ENCODE measurements at places on chromosomes 4 and X.
A peak's percentile ranks its signal among the peaks of the same experiment; 100 is the strongest.

DNA sequence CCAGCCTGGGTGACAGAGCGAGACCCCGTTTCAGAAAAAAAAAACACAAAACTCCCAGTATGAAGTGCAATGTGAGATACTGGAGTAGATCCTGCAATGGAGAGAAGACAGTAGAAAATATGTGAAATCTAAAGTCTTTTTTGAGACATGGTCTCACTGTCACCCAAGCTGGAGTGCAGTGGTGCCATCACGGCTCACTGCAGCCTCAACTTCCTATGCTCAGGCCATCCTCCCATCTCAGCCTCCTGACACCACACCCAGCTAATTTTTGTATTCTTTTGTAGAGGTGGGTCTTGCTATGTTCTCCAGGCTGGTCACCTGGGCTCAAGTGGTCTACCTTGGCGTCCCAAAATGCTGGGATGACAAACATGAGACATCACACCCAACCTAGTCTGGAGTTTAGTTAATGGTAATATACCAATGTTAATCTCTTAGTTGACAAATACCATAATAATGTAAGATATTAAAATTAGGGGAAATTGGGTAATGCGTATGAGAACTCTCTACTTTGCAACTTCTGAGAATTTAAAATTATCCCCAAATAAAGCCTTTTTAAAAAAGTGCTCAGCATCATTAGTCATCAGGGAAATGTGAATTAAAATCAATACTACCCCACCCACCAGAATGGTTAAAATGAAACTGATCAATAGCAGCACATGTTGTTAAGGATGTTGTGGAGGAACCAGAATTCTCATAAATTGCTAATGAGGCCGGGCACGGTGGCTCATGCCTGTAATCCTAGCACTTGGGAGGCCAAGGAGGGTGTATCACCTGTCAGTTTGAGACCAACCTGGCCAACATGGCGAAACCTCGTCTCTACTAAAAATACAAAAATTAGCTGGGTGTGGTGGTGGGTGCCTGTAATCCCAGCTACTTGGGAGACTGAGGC, 15.0 kb downstream of the RBMX start:
- H3K27me3 ChIP-seq: no peaks in the 10 kb centered on the region
- no peak overlapping the region for H3K4me3 ChIP-seq
- DNase-seq: no peak
- H3K27ac ChIP-seq: no peak overlapping the region
- peaks cover 30% of the 10 kb centered on the region for H3K36me3 ChIP-seq

GRCh38 chrX:72126048-72126415, 5.7 kb downstream of the RTL5 start:
- no peak for DNase-seq
- H3K27ac ChIP-seq: peak overlapping the region; percentile 88
- no peaks in the 10 kb centered on the region for H3K27me3 ChIP-seq
- H3K4me1 ChIP-seq: peaks cover 81% of the 10 kb centered on the region
- no peak overlapping the region for H3K4me3 ChIP-seq

DNA sequence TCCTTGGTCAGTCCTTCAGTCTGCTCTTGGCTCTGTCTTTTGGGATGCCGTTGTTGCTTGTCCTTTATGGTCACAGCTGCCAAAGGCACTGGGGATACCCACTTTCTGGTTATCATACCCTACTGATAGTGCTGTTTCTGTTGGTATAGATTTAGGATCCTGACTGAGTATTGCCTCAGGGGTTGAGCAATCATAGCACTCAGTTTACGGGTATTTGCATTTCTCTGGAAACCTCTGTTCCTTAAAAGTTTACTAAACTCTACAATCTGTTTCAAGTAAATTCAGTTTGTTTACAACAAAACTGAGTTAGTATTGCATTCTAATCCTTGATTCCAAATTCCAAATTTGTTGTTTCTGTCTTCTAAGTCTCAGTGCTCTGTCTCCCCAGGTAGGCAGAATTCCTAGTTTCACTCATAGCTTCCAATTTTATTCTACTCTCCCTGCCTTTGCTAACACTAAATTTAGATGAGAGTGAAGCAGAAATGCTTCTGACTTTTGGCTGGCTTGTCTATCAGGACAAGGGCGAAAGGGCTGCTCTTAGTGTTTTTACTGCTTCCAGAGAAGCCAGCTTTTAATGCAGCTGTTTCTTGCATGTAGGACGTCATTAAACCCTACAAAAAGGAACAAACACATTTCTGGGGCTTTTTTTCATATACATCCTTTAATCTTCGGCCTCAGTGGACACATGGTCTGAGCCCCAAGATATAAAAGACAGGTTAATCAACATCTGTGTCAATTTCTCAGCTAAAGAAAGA, 17.2 kb upstream of the TET2 start:
- H3K36me3 ChIP-seq: no peaks in the 10 kb centered on the region
- no peak for DNase-seq
- no peak overlapping the region for H3K4me3 ChIP-seq
- peaks cover 14% of the 10 kb centered on the region for H3K4me1 ChIP-seq
- no peak overlapping the region for H3K27ac ChIP-seq

- no peaks in the 10 kb centered on the region for H3K36me3 ChIP-seq
- no peaks in the 10 kb centered on the region for H3K27me3 ChIP-seq
- no peak overlapping the region for H3K4me3 ChIP-seq
- H3K4me1 ChIP-seq: peaks cover 36% of the 10 kb centered on the region
- no peak for DNase-seq
Observed at GRCh38 chr4:111633663-111634266, 511.5 kb upstream of the FAM241A start.

- peaks cover 30% of the 10 kb centered on the region for H3K4me1 ChIP-seq
- peak; percentile 48 for DNase-seq
- peak overlapping the region; percentile 77 for H3K4me3 ChIP-seq
- H3K27ac ChIP-seq: peak overlapping the region; percentile 56
Observed at GRCh38 chr4:5711479-5712184, 631 bp downstream of the EVC start.

DNA sequence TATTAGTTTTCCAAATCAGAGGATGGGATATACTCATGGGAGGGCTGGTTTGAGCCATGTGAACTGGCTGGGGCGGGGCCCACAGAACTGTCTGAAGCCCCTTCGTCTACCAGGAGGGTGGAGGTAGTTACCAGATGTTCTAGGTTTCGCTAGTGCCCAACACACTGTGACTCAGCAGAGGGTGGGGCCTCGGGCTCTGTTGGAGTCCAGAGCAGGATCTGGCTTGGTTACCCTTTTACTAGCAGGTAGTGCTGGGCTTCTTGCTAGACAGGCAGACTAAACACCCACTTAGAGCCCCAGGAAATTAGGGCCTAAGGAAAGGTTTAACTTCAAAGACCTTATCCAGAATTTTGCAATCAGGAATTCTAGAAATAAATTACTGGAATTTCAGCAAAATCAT, 56.2 kb upstream of the CHRDL1 start:
- H3K27me3 ChIP-seq: peaks cover 18% of the 10 kb centered on the region
- no peaks in the 10 kb centered on the region for H3K36me3 ChIP-seq

DNA sequence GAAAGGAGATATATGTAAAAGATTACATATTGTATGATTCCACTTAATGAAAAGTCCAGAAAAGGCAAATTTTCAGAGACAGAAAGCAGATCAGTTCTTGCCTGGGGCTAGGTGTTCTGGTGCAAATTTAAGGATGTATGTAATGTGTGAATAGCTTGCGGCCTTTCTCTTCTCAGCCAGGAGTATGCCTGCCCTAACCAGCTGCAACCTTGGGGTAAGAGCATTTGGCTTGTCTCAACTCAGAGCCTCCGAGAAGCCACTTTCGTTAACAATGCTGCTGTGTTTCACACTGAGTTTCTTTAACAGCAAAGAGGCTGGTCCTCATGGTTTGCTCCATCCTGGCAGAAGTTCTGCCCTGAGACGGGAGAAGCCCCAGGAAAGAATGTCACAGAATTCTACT, 102.7 kb downstream of the SPCS3 start:
- H3K27ac ChIP-seq: no peak overlapping the region
- H3K4me3 ChIP-seq: no peak overlapping the region
- no peaks in the 10 kb centered on the region for H3K4me1 ChIP-seq
- no peaks in the 10 kb centered on the region for H3K36me3 ChIP-seq
- DNase-seq: no peak

Data from mesothelial cell of epicardium (in vitro differentiated cells).